ENCODE measurements at places on chromosomes 16 and 17.

DNA sequence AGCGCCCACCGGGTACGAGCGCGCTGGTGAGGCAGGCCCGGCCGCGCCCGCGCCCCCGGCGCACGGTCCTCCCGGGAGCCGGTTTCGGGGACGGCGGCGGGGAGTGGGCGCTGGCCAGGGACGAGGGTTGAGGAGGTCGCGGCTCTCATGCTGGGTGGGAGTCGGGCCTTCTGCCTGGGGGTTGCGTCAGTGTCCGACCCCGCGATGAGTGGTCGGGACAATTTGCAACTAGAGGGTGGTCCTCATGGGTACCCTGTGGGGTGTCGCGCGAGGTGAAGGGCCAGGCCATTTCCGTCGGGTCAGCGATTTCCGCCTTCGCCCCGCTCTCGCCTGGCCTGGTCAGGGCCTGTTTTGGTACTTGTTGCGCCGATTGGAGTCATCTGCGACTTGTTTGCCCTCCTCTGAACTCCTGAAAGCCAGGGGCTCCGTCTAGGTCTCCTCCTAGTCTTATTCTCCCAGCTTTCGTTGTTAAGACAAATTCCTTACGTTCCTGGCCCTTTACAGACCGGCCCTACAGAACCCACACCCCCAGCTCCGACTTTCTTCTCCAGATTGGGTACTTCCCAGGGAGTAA lies 14.9 kb downstream of the NAA60 start:
- DNase-seq, result peak; percentile 22

GRCh38 chr17:72358465-72358864 lies 237.6 kb downstream of the SOX9 start:
- no peak for DNase-seq

- DNase-seq, result no peak
Observed at GRCh38 chr17:9432134-9432885, 143.3 kb downstream of the STX8 start.

- DNase-seq, result no peak
Observed at GRCh38 chr16:66359012-66359411, 7.5 kb upstream of the CDH5 start.

GRCh38 chr16:58461056-58461455 lies 38.9 kb upstream of the NDRG4 start:
- no peak for DNase-seq
